ENCODE measurements at places on chromosomes 7 and 10.

DNA sequence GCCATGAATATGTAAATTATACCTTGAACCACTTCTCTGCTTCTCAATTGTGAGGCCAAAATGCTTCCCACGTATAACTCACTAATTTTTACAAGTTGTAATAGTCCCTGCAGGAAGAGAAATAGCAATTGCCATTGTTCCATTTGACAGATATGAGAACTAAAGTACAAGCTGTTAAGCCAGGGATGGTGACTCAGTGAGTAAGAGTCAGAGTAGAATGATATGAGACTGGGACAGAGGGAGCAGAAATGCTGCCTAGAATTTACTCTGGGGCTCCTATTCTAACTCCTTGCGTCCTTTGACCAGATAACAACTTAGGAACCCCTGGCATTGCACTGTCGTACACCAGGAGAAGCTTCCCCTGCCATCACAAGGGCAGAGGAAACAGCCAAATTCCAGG is 45.1 kb upstream of the SEPTIN7 start:
- DNase-seq = no peak

DNA sequence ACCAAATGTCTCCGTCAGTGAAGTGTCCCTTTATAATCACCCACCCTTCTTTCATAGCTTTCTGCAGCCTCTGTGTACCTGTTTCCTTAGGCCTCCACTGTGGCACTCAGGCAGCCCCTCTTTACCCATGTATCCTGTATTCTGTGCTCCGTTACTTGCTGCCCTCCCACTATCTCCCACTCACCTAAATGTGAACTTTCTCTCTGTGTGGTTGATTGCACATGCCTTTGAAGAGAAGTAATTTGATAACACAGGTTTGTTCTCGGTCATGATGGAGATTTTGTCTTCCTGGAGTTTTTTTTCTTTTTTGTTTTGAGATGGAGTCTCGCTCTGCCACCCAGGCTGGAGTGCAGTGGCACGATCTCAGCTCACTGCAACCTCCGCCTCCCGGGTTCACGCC is 61.5 kb downstream of the REEP3 start:
- no peak for DNase-seq

GRCh38 chr10:106941297-106942034 is 223.0 kb downstream of the SORCS1 start:
- no peak for DNase-seq

GRCh38 chr10:5071411-5072198 is 22.6 kb upstream of the AKR1C3 start:
- peak; percentile 53 for DNase-seq

GRCh38 chr10:111648046-111648445 is 535.5 kb downstream of the GPAM start:
- DNase-seq = peak; percentile 33

GRCh38 chr10:111430070-111430469 is 353.2 kb downstream of the ADRA2A start:
- DNase-seq = no peak

DNA sequence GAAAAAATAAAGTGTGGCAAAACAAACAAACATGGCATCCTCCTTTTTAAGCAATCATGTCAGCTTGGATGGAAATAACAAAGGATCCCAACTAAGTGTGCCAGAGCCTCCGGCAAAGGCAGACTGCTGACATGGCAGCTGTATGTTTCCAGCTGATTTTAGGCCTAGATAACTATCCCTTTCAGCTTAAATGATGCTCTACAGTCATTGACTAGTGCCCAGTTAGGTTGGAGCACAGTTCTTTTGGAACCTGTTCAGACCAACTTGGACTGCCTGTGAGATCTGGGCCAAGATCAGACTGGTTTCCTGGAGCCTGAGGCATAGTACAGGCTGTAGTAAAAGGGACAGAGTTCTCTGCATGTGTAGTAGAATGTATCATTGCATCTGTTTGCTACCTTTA is 128.7 kb downstream of the DYNC1I1 start:
- DNase-seq = no peak

- no peak for DNase-seq
Measured at GRCh38 chr7:104936546-104936945, 77.5 kb upstream of the KMT2E start.

- DNase-seq = no peak
Measured at GRCh38 chr10:79394664-79395063, 47.4 kb downstream of the PPIF start.

DNA sequence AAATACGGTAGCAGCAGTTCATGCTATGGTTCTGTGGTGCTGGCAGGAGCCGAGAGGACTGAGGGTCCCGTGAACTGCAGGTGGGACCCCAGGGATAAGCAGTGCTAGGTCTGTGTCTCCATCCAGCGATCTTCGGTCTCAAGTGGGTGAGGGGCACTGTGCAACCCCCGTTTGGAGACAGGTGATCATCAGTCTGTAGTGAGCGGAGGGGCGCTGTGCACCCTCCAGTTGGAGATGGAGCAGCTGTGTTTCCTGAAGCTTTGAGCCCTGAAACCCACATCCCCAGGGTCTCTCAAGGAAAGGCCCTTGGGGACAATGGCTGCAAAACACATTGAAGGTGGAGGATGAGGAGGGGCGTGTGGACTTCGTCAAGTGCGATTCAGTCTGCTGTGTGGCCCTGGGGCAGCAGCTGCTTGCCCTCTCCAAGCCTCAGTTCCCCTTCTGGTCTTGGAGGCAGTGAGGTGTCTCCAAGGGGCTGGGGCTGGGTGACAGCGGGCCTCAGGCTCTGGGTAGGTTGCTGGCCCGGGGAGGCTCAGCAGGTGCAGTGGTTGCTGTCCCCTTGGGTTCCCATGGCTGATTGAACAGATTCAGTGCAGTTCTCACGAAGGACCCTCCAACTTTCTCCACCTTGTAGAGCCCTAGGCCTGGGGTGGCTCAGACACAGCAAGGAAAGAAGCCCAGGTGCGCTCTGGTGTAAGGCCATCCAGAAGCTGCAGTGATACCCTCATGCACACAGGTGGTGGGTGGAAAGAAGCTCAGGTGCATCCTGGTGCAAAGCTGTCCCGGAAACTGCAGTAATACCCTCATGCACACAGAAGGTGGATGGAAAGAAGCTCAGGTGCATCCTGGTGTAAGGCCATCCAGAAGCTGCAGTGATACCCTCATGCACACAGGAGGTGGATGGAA is 160.6 kb downstream of the ADARB2 start:
- DNase-seq = no peak

DNA sequence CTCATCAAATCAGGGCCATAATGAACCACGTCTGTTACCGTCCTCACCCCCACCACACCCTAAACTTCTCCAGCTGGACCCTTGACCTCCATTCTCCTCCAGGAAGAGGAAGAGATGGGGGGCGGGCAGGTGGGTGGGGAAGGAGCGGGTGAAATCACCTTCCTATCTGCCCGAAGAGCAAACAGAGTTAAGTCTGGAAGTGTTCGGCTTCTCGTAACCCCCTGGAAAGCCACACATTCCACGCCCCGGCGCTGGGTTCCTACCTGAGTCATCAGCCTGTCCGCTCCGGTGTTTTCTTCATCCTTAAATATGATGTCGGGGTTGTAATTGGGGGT is 736 bp downstream of the SHH start:
- no peak for DNase-seq

GRCh38 chr7:1422512-1423263 is 36.6 kb downstream of the MICALL2 start:
- DNase-seq = no peak

- DNase-seq = no peak
Measured at GRCh38 chr7:34575006-34575405, 83.0 kb upstream of the NPSR1 start.

DNA sequence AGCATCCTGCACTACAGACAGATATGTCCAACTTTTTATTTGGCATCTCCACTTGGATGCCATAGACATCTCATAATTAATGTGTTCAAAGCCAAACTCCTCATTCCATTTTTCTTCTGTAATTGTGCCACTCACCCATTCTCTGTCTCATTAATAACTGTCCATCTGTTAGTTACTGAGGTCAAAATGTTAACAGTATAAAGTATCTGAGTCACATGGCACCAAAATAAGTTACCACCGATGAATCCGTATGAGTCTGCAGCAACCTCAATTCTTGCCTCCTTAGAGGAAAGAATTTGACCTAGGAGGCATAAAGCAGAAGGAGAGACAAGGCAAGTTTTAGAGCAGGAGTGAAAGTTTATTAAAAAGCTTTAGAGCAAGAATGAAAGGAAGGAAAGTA is 16.5 kb upstream of the NT5C3A start:
- no peak for DNase-seq

- DNase-seq = no peak
Measured at GRCh38 chr7:2450198-2451107, 25.7 kb downstream of the GRIFIN start.

DNA sequence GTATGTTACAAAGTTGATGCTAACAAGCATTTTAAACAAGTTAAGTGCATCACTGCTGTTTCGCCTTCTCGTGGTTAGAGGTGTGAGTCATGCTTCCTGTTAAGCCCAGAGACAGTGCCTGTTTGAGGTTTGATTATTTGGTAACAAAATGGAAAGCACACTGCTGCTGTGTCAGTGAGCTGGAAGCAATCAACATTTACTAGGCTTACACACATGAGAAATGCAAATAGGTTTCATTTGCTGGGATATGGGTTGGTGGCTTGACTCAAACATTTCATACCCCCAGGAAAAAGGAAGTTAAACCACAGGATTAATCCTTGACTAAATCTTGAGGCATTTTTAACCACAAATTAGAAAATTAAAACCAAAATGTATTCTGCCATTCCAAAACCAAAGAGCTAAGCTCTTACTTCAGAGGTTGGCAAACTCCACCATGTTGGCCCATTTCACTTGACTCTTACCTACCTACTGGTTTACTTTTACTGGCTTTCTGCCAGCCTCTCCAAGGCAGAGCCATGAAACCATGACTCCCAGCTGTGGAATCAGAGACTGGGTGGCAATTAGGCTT is 139.2 kb downstream of the ETV1 start:
- DNase-seq = peak; percentile 98

- DNase-seq = peak; percentile 82
Measured at GRCh38 chr7:44383566-44383965, 58.2 kb upstream of the CAMK2B start.

DNA sequence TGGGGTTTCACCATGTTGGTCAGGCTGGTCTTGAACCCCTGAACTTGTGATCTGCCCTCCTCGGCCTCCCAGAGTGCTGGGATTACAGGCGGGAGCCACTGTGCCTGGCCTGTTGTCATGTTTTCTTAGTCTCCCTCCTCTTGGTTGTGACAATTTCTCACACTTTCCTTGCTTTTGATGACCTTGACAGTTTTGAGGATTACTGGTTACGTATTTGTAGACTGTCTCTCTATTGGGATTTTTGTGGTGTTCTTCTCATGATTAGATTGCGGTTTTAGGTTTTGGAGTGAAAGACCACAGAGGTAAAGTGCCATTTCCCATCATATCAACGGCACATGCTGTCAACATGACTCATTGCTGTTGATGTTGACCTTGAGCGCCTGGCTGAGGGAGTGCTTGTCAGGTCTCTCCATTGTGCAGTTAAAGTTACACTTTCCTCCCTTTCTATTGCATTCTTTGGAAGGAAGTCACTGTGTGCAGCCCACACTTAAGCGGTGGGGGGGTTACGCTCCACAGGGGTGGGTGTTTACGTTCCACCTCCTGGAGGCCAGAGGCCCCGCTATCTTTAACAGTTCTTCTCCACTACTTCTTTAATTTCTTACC is 10.8 kb downstream of the NEURL1 start:
- peak; percentile 95 for DNase-seq

- DNase-seq = no peak
Measured at GRCh38 chr10:15169555-15170401, 1.3 kb upstream of the NMT2 start.

DNA sequence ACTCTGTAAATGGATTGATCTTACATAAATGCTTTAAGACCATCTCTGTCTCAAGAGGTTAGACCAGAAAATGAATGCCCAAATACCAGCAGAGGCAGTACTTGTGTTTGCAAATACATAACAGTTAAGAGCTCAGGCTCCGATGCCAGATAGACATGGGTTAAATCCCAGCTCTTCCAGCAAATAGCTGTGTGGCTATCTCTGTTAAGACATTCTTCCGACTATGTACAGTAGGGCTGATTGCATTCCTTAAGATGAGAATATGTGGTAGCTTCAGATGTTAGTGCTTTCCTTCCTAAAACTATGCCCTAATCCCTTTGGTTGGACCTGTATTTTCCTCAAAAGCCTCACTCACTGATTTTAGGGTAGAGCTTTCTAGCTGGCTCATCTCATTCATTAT is 2.2 kb downstream of the IDE start:
- DNase-seq = no peak

- no peak for DNase-seq
Measured at GRCh38 chr7:157855452-157856213, 518.8 kb downstream of the DNAJB6 start.

DNA sequence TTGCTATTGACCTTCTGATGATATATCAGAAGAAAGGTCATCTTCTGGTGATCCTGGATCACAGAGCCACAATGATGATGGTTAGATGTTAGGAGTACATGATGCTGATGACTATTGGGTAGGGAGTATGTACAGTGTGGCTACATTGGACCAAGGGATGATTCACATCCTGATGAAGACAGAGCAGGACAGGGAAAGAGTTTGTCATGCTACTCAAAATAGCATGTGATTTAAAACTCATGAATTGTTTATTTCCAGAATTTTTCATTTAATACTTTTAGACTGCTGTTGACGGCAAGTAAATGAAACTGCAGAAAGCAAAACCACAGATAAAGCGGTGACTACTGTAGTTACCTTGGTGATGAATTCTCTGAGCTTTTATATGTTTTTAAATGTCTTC is 397.3 kb downstream of the PPP1R3A start:
- peak; percentile 6 for DNase-seq

- DNase-seq = no peak
Measured at GRCh38 chr7:141704741-141705140, 2.8 kb upstream of the DENND11 start.

DNA sequence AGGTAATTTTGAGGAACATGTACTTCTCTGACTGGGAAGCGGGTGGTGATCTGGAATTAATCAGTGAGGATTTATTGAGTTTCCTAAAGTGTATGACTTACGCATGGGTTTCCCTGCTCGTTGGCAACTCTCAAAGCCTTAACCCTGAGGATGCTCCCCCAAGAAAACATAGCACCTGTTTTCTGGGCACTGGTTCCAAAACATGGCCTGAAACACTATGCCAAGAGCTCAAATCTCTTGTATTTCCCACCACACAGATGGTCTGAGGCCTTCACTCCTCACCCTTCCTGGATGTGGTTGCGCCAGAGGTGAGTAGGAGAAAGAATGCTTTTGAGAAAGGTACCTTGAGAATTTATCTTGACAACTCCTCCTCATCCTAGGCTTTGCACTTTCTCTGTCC is 250.4 kb downstream of the FZD1 start:
- no peak for DNase-seq

- no peak for DNase-seq
Measured at GRCh38 chr7:42961170-42961569, 29.0 kb downstream of the MRPL32 start.

GRCh38 chr10:119541459-119542356 is 811 bp downstream of the RGS10 start:
- DNase-seq = peak; percentile 16

DNA sequence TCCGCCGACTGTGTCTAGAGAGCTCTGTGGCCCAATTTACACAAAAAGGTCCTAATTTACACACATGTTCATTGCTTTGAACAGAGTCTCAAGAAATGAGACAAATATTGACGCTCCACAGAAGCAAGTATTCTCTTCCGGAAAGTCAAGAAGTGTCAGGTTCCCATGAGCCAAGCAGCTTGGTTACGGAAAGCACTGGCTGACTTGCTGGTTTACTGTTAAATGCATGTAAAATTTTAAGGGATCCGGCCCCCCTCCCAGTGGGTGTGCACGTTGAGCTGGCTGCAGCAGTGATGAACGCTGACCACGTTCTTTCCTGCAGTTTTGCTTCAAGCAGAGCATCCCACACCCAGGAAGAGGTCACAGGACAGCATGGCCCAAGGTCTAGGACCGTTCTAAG is 76.8 kb downstream of the DIP2C start:
- no peak for DNase-seq

GRCh38 chr10:128875030-128875744 is 591.9 kb upstream of the MGMT start:
- DNase-seq = no peak

All from astrocyte of the spinal cord (primary cell).